ENCODE measurements at places on chromosomes 7 and 10.
A peak's percentile ranks its signal among the peaks of the same experiment; 100 is the strongest.

DNA sequence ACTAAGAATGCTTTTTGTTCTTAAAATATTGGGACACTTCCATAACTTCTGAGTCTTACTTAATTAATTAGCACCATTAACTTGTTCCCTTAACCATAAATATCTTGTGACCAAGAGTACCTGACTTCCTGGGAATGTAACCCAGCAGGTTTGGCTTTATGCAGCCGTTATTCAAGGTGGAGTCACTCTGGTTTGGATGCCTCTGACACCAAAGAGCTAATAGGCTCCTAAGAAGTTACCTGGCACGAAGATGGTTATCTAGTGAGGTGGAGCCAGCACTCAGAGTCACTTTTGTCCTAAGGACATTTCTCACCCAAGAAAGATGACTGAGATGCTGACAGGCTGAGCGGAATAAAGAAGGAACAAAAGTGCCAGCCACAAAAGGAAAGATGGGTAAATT, 172.3 kb downstream of the C1GALT1 start:
- no peak for DNase-seq

DNA sequence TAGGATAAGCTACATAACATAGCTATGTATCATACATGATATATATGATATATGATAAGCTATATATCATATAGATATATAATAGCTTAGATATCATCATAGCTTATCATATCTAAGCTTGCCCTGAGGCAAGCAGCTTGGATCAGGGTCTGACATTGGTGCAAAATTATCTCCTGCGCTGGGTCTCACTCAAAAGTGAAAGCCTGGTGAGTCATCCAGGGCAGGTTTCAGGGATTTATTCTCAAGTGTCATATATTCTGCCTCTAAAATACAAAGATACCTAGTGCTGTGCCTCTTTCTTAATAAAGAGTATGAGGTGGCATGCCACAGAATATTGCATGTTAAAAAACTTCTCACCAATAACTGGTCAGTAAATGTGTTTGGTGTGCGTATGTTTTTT, 105.9 kb downstream of the CDC14C start:
- no peak for DNase-seq

DNA sequence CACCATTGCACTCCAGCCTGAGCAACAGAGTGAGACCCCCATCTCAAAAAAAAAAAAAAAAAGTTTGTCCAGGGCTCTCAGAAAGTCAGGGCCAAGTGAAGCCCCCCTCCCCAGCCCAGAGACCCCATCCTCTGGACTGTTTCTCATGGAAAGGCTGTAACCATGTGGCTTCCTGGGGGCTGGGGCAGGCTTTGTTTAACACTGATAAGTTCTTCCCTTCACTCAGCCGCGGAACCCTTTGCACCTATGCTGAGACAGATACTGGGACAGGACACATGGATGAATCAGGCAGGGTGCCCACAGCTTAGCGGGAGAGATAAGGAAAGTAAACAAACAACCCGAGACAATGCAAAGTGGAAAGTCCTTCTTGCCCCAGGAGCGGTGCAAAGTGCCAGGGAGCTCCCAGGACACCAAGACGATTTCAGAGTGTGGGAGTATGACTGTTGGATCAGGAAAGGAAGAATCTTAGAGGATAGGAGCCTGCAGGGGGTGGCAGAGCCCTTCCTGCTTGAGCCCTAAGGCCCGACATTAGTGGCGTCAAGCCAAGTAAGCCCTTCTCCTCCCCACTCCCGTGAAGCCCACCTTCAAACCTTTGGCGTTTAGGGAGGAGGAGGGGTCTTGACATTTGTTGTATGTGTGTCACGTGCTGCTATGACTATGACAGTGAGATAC, 11.6 kb downstream of the MLXIPL start:
- DNase-seq, result no peak

GRCh38 chr7:52719677-52720076, 315.8 kb upstream of the POM121L12 start:
- no peak for DNase-seq

GRCh38 chr10:75127471-75127870, 16.0 kb downstream of the SAMD8 start:
- no peak for DNase-seq

- no peak for DNase-seq
Measured at GRCh38 chr7:90717296-90718060, 121.4 kb downstream of the CDK14 start.

GRCh38 chr10:113261611-113262091, 291.2 kb upstream of the HABP2 start:
- no peak for DNase-seq

DNA sequence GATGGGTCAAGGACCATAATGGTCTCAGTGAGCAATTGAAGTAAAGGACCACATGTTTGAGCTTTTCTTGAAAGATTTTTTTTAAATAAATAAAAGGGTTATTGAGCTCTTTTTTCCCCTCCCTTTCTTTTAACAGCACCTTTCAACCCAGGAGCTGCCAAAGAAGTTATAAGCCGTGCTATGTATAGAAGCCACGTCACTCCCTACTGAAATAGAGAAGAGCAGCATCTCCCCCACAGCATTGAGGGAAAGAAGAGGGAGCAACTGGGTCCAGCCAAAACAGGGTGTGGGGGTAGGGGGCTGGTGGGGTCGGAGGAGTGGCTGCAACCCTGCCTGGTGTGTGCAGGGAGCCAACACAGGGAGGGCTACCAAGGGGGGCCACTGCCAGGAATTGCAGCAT, 227.2 kb downstream of the PLXNA4 start:
- DNase-seq, result no peak

- peak; percentile 82 for DNase-seq
Measured at GRCh38 chr10:101060951-101061623, 702 bp upstream of the KAZALD1 start.

Data from T follicular helper cell (primary cell).